ENCODE measurements at places on chromosomes 3 and 15.

DNA sequence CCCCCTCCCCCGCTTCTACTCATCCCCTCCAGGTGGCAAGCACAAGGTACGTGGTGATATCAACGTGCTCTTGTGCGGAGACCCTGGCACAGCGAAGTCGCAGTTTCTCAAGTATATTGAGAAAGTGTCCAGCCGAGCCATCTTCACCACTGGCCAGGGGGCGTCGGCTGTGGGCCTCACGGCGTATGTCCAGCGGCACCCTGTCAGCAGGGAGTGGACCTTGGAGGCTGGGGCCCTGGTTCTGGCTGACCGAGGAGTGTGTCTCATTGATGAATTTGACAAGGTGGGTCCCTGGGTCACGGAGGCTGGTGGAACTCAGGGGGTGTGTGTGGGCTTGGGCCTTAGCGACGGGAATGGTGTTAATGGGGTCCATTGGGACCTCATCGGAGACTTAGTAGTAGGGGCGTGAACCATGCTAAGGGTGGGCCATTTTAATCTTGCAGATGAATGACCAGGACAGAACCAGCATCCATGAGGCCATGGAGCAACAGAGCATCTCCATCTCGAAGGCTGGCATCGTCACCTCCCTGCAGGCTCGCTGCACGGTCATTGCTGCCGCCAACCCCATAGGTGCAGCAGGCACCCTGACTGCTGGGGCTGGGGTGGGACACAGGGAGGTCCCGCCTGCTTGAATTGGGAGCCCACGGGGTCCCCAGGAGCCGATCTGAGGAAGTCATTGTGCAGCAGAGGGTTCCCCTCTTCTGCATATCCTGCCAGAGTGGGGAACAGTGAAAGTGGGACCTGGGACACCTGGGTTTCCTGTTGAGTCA lies 12.0 kb upstream of the PODXL2 start:
- peak overlapping the region; percentile 47 for H3K27ac ChIP-seq
- H3K4me3 ChIP-seq: no peak overlapping the region
- H3K4me1 ChIP-seq: peaks cover 27% of the 10 kb centered on the region
- DNase-seq: no peak
- H3K27me3 ChIP-seq: no peaks in the 10 kb centered on the region

DNA sequence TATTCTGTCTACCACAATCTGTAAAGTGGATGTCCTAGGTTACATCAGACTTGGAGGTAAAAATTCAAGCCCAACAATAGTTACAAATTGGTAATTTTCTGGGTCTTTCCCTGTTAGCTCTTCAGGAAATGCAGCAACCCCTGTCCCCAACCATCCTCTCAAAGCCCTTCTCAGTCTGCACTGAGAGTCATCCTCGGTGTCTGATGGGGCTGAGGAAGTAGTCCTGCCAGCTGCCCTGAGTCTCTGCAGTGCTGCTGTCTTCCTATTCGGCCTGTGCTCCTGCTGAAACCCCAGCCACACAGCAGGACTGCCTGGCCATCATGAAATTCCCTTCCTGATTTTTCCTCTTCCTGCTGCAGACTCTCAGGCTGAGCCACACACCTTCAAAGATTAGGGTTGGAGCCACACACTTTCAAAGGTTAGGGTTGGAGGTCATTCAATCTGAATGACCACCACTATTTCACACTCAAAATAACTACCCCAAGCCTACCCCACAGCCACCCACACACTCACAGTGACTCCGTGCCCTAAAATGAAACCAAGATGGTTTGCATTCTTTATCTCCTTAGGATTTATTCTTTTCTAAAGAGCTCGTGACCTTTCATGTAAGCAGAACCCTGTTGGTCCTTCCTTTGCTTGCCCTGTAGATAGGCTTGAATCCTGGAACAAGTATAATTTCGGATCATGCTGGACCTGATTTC lies 17.6 kb downstream of the TRIM42 start:
- H3K36me3 ChIP-seq: no peaks in the 10 kb centered on the region
- no peak overlapping the region for H3K4me3 ChIP-seq
- DNase-seq: no peak
- peaks cover 6% of the 10 kb centered on the region for H3K27me3 ChIP-seq
- no peak overlapping the region for H3K27ac ChIP-seq

GRCh38 chr3:16824081-16824696 lies 60.6 kb upstream of the PLCL2 start:
- peaks cover 10% of the 10 kb centered on the region for H3K27me3 ChIP-seq
- H3K4me1 ChIP-seq: peaks cover 44% of the 10 kb centered on the region
- H3K4me3 ChIP-seq: no peak overlapping the region
- H3K27ac ChIP-seq: peak overlapping the region; percentile 83
- peaks cover 14% of the 10 kb centered on the region for H3K36me3 ChIP-seq
- DNase-seq: peak; percentile 53

DNA sequence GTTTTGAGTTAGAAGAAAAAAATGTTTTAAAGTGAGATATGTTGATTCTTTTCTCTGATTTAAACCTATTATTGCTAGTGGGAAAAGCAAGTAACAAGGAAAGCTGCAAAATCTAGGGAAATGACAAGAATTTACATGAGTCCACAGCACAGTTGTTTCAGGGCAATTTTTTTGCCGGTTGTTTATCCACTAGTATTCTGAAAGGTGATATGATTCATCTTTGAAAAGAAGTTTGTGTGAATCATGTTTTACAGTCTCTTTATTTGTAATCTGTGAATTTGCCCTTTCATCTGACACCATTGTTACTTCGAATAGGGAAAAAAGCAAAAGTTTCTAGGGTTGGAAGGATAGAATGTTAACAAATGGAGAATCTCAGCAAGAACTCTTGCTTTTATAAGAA lies 894.7 kb downstream of the OTOL1 start:
- no peak for DNase-seq
- no peaks in the 10 kb centered on the region for H3K36me3 ChIP-seq
- H3K4me3 ChIP-seq: no peak overlapping the region
- no peak overlapping the region for H3K27ac ChIP-seq
- no peaks in the 10 kb centered on the region for H3K27me3 ChIP-seq

DNA sequence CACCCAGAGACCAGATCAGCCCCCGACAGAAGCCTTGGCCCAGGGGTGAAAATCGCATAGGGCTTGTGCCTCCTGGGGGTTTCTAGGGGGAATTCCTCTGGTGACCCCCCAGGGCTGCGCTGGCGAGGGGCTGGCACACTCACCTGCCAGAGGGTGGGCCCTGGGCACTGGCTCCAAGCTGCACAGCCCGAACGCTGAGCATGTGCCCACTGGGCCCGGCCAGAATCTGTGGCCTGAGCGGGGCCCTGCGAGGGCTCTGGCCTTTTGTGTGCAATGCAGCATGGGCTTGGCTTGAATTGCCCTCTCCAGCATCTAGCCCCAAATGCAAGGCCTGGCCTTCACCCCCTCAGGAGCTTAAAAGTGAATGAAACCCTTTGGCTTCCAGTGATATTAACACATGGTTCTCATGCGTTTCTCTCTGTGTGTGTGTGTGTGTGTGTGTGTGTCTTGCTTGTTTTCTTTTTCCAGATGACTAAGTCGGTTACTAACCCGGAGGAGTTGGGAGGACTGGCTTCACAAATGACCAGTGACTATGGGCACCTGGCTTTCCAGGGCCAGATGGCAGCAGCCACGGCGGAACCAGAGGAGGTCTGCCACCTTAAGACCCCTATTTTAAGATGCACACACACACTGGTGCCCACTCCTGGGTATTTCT lies 259.1 kb upstream of the TPM1 start:
- no peaks in the 10 kb centered on the region for H3K36me3 ChIP-seq
- no peak overlapping the region for H3K27ac ChIP-seq
- no peak for DNase-seq
- peaks cover 7% of the 10 kb centered on the region for H3K27me3 ChIP-seq
- no peaks in the 10 kb centered on the region for H3K4me1 ChIP-seq
- H3K4me3 ChIP-seq: no peak overlapping the region

DNA sequence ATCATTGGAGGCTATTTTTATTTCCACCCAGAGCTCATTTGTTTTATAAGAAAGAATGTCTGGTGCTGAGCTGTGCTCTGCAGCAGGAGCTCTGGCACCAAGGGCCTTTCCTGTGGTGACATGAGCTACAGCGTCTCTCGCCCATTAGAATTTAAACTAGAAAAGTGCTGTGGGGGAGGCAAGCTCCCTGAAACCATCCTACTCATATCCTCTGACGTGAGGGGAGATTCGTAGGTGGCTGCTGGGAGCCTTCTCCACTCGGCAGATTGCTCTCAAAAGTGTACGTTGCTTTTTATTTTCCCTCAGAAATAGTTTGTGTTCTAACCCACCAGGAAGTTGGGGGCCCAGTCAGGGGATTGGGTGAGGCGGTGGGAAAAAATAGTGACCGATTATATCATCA lies 76.3 kb upstream of the ARHGEF3 start:
- peak overlapping the region; percentile 73 for H3K27ac ChIP-seq
- DNase-seq: peak; percentile 37
- H3K4me3 ChIP-seq: no peak overlapping the region
- peaks cover 41% of the 10 kb centered on the region for H3K36me3 ChIP-seq

GRCh38 chr3:81416812-81417211 lies 344.6 kb downstream of the GBE1 start:
- no peak overlapping the region for H3K4me3 ChIP-seq
- DNase-seq: no peak
- H3K4me1 ChIP-seq: no peaks in the 10 kb centered on the region
- H3K27me3 ChIP-seq: no peaks in the 10 kb centered on the region
- H3K27ac ChIP-seq: no peak overlapping the region
